SK-N-SH (cell line): ENCODE measurements at places on chromosomes 3 and 15. TPM values are rescaled to one million over a fixed set of nuclear protein-coding genes. Genes with fewer than 3 reads are reported as not detected.

DNA sequence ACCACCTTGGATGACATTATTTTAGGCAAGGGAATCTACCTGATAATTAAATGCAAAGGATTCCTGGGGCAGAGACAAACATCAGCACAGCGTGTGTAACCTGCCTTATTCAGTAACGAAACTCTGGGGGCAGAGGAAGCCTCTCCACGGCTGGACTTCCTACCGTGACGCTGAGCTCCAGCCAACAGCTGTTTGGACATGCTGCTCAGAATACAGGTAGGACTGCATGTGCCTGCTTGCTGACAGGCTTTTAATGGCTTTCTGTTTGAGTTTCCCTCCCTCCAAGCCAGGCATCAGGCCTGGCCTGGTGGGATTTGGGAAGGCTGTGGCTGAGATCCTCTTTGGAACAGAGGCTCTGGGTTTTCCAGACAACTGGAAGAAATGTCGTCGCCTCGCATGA, 150.6 kb downstream of the ADAMTS17 start:
- no peak for DNase-seq

- DNase-seq: no peak
These were observed 372.7 kb downstream of the EDEM1 start for GRCh38 chr3:5560199-5560598.

DNA sequence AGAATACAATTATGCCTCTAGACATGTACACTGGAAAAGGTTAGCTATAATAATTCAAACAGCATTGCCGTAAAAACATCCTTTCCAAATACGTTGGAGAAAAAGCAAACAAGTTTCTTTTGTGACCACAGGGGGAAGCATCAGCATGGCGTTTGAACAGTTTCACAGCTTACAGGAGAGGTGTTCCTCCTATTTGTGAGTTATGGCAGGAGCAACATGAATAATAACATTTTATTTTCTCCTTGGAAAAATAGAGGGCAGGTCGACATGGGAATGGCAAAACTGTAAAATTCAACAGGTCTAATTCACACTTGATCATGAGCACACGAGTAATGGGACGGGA, 39.7 kb upstream of the GADL1 start:
- peak; percentile 14 for DNase-seq

GRCh38 chr3:9175421-9175820, 74.0 kb downstream of the SRGAP3 start:
- DNase-seq: no peak

GRCh38 chr3:99825004-99825640, 7.5 kb downstream of the CMSS1 start:
- no peak for DNase-seq

GRCh38 chr3:127997961-127998360, 54.3 kb upstream of the SEC61A1 start:
- no peak for DNase-seq

GRCh38 chr3:168251371-168251770, 155.6 kb upstream of the GOLIM4 start:
- DNase-seq: no peak

DNA sequence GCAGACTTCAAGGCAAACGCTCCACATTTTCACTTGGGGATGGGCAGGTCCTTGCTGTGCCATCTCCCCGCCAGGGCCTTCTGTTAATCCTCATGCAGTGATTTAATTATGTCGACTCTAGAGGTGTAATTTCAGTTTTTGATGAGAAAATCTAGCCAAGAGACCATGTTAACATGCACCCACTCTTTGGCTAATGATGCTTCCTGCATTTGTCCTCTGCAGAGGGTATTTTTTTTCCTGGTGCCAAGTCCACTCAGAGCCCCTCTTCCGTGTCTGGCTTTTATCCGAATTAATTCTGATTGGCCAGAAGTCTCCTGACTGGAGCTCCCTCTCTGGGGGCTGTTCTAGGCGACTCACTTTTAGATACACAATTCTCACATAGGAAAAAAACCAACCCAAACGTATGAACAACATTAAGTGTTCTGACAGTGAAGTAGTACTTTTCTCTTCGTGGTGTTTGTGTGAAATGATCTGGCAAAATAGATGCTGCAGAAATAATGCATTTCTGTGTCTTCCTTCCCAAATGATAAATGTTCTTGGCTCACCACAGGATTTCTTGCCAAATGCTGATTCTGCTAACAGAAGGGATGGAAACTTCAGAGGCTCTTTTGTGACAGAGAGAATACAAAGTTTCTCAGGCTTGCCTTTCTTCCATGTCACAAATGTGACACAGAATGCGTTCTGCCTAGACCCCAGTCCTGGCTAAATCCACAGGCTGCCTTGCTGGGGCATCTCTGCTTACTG, 190.0 kb downstream of the CACNA2D3 start:
- peak; percentile 48 for DNase-seq

DNA sequence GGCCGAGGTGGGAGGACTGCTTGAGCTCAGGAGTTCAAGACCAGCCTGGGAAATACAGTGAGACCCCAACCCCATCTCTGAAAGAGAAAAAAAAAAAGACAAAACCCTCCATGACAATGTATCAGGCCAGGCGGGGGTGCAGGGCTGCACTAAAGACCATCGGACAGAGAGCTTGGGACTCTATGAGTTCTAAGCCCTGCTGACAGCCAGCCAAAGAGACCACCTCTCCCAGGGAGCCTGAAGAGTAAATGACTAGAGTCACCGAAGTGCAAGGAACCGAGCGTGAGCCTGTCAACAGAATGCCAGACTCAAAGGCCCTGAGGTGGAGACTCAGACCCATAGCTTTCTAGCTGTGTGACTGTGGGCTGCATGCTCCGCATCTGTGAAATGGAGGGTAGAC, 12.5 kb downstream of the POC1A start:
- no peak for DNase-seq

DNA sequence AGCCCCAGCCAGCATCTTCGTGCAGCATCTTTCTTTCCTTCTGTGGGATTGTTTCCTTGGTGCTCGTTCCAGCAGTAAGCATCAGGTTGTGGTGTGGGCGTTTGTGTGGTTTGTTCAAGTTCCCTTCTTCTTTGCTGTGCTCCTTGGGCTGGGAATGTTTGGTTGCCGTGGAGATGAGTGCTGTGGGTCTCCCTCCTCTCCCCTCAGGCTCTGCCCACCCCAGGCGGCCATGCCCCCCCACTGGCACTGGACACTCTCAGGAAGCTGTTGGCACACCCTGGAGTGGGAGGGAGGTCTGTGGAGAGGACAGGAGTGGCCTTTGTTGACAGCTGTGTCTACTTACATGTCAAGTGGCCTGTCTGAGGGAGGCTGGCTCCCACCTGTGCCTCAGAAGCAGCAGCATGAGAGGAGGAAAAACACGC, 46.5 kb upstream of the SACM1L start:
- peak; percentile 36 for DNase-seq

- no peak for DNase-seq
These were observed 34.1 kb downstream of the ATP13A5 start for GRCh38 chr3:193344486-193344885.

DNA sequence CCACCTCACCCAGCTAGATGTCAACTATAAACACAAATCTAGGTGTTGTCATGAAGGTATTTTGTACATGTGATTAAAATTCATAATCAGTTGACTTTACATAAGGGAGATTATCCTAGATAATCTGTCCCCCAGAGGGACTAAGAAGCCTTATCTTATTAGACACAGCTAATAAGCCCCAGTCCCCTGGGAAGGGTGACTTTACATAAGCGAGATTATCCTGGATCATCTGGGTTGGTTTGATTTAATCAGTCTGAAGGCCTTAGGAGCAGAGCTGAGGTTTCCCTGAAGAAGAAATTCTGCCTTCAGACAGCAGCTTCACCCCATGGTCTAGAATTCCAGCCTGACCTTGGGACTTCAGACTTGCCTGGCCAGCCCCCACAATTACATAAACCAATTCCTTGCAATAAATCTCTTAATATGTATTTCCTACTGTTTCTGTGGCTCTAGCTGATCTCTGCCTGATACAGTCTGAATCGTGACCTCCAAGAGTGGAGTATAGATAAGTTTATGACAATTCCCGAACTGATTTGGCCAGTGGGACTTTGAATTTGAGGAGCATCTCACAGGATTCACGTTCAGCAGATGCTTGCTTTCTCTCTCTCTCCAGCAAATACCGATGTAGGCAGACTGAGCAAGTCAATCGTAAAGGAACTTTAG, 66.5 kb downstream of the MRPL46 start:
- no peak for DNase-seq

DNA sequence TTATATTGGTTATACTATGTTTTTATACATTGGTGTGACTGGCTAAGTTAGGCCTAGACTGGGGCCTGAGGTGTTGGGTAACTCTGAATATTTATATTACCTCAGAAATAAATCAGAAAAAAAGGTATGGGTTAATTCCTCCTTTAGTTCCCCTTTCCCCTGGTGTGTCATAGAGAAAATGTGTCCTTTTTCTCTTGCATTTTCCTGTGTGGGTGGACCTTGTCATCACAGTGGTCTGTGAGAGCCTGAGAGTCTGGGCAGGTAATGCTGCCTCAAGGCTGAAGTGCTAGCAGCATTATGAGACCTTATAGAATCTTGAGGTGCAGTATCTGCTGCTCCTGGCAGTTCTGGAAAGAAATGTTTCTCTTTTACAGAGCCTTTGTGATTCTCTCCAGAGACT, 69.7 kb downstream of the PCOLCE2 start:
- DNase-seq: no peak

GRCh38 chr3:52721002-52721729, 15.3 kb downstream of the SPCS1 start:
- no peak for DNase-seq

- DNase-seq: peak; percentile 46
These were observed 27.5 kb downstream of the RARB start for GRCh38 chr3:25455441-25456132.

DNA sequence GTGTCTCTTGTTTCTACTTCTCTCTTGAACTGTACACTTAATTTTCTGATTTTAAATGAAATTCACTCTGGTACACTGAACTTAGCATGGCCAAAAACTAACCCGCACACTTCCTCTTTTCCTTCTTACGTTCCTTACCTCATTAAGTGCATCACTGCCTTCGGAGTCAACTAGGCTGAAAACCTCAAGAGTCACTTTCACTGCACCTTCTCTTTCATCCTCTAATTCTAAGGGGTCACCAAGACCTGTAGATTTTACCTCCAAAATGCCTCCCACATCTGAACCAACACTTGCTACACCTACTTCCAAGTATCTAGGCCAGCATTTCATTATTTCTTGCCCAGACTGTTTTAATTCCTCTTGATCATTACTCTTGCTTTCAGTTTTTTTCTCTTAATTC, 6.6 kb downstream of the CBLB start:
- no peak for DNase-seq

DNA sequence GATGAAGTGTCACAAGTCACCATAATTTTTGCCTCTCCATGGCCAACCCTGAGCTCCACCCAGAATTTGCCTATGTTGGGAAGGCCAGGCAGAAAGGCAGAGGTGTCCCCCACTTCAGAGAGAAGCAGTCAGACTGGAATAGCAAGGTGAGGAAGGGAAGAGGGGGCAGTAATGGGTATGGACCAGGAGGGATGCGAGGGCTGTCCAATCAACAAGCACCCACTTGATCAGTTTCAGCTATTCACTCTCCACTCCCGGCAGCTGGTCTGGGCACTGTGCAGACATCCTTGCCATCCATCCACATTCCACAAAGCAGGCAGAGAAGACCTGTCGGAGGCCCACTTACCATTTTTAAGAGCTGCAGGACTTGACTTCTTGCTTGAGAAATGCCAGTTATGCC, 43.5 kb upstream of the CTNNB1 start:
- no peak for DNase-seq

DNA sequence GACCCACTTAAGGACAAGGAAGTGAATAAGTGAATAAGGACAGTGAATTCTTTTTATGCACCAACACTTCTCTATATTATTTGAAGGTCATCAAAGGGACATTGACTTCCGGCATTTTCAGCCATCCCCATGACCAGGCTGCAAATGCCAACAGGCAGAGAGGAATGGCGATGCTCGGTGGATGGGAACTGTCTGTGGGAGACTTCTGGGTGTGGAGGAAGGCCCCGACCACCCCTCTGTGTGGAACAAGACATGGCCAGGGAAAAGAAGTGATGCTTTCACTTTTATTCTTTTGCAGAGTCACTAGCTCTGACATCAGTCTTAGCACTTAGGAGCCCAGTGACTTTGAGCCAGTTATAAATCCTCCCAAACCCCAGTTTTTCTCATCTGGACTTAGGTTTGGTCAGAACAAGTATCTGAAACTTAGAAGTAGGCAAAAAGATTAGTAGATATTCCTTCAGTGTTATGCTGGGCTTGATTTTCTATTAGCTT, 84.5 kb downstream of the KBTBD8 start:
- no peak for DNase-seq

GRCh38 chr3:108566599-108566998, 22.6 kb downstream of the CIP2A start:
- DNase-seq: no peak

- DNase-seq: peak; percentile 22
These were observed 82.9 kb upstream of the GSK3B start for GRCh38 chr3:120177151-120177550.

GRCh38 chr3:84318273-84318809, 640.4 kb upstream of the CADM2 start:
- DNase-seq: no peak

DNA sequence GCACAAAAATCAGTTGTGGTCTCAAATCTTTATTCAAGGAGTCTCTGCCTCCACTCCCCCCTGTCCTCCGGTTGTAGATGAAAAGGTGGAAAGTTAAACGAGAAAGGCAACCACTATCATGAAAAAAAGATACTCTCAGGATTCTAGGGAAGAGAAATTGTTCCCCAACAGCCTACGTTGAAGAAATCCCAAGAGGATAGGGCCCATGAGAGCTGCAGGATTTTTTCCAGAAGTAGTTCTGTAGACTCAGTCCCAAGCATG, 14.3 kb downstream of the ZIC1 start:
- no peak for DNase-seq

DNA sequence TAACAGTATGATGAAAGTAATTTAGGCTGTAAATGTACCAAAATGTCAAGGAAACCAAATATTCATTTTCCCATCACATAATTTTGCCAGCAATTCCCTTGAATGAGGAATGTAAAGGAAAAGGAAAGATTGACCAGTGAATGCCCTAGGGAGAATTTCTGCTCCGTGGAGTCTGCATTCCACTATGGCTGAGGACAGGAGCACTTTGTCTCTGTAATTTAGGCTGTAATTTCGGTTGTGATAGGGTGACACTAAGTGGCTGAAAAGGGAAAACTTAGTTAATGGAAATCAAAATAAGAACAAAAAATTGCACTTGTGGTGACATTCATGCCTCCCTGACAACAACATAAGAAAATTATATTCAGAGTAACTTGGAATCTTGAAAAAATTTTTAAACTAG, 8.3 kb upstream of the TMEM207 start:
- DNase-seq: no peak

Gene SHC4
- polyA plus RNA-seq: 1.6 and 1.9 TPM in 2 replicates

Gene SPTBN5
- 0.23 TPM in 2 replicates for polyA plus RNA-seq

Gene KLHL40
- not detected in 2 replicates for polyA plus RNA-seq

Gene SEC22A
- polyA plus RNA-seq: 13.0 and 17.4 TPM in 2 replicates

Gene NEO1
- polyA plus RNA-seq: 12.7 and 13.1 TPM in 2 replicates

Gene CEP19
- polyA plus RNA-seq: 2.6 and 3.0 TPM in 2 replicates

Gene INSYN1
- polyA plus RNA-seq: 3.6 and 3.7 TPM in 2 replicates

Gene MRPS11
- polyA plus RNA-seq: 70.0 and 101 TPM in 2 replicates

Gene SERINC4
- 0.05 TPM in 1 of 2 replicates, not detected in the other for polyA plus RNA-seq

Gene FAM43A
- 1.8 and 2.4 TPM in 2 replicates for polyA plus RNA-seq

Gene ARHGEF26
- 0.70 and 1.2 TPM in 2 replicates for polyA plus RNA-seq
